NCI-H2029 (cell line): ENCODE measurements at places on chromosomes 2 and 18.
A peak's percentile ranks its signal among the peaks of the same experiment; 100 is the strongest.

- no peak for DNase-seq
Measured at GRCh38 chr2:232444409-232445148, 11.4 kb upstream of the ALPI start.

DNA sequence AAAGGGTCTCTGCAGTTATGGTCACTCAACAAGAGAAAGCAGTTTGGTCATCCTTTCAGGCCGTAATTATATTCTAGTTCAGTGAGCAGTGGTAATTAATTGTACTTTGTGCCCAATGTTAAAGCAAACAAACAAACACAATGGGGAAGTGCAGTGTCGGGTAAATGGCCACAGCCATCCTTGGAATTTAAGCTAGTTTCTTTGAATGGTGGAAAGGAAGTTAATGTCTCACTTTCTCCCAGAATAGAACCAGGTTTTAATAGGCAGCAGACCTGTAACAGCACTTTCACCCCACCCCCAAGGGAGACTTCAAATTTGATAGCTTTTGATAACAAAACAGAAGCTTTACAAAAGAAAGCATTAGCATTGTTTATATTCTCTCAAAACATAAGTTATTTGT is 20.0 kb upstream of the ITGAV start:
- no peak for DNase-seq

- no peak for DNase-seq
Measured at GRCh38 chr18:48408727-48409590, at the start of gene ZBTB7C. Gene ZBTB7C, minus strand, starts transcription at chr18:48409383.

DNA sequence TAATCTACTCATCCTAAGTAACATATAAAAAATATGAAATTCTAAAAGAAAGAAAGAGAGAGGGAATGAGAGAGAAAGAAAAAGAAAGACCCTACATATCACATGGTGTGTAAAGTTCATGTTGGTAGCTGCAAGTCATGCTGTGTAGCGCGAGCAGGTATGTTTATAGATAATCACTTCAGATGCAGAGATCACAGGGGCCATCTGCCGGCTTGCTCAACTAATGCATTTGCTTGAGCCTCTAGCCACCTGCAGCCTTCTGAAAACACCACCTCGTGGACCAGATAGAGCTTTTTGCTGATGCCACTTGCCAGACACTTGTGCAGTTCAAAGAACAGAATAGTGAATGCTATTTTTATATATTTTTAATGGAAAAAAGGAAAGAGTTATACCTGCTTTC is 37.6 kb downstream of the CDH7 start:
- no peak for DNase-seq

- DNase-seq, result no peak
Measured at GRCh38 chr2:29894822-29895614, 26.4 kb downstream of the ALK start.

GRCh38 chr2:158456309-158457066 is at the start of the genes CCDC148 and PKP4:
Gene CCDC148, minus strand, starts transcription at chr2:158456753. Its CDS starts 314 bp downstream, at chr2:158456439.
Gene PKP4, plus strand, starts transcription at chr2:158456952. Its CDS starts 76,233 bp downstream, at chr2:158533185.
- peak; percentile 95 for DNase-seq

GRCh38 chr2:45278365-45279078 is 269.3 kb upstream of the SIX2 start:
- DNase-seq, result peak; percentile 56

DNA sequence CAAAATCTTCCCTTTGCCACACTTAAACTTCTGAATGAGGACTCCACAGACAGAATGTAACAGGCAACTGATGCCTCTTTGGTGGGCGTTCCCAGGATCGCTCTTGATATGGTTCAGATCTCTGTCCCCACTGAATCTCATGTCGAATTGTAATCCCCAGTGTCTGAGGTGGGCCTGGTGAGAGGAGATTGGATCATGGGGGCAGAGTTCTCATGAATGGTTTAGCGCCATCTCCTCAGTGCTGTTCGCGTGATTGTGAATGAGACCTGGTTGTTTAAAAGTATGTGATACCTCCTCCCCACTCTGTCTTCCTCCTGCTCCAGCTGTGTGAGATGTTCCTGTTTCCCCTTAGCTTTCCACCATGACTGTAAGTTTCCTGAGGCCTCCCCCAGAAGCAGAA is 111.1 kb upstream of the SLC66A3 start:
- no peak for DNase-seq

DNA sequence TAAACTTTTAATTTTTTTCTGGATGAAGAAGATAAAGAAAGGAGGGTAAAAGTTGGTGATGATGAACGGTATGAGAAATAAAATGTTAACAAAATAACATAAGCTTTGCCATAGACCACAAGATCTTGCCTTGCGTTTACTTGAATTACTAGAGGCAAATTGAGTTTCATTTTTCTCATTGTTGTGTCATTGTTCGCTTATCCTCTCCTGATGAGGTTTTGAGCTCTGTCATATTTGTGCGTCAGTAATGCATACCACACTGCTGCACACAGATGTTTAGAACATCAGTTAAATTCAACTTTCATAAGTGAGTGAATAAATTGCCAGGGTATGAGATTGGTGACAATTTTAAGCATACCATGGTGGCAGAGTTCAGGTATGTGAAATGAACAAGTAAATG is 843.6 kb downstream of the SUCLG1 start:
- DNase-seq, result no peak

- no peak for DNase-seq
Measured at GRCh38 chr2:234912437-234912836, 39.4 kb upstream of the SH3BP4 start.

DNA sequence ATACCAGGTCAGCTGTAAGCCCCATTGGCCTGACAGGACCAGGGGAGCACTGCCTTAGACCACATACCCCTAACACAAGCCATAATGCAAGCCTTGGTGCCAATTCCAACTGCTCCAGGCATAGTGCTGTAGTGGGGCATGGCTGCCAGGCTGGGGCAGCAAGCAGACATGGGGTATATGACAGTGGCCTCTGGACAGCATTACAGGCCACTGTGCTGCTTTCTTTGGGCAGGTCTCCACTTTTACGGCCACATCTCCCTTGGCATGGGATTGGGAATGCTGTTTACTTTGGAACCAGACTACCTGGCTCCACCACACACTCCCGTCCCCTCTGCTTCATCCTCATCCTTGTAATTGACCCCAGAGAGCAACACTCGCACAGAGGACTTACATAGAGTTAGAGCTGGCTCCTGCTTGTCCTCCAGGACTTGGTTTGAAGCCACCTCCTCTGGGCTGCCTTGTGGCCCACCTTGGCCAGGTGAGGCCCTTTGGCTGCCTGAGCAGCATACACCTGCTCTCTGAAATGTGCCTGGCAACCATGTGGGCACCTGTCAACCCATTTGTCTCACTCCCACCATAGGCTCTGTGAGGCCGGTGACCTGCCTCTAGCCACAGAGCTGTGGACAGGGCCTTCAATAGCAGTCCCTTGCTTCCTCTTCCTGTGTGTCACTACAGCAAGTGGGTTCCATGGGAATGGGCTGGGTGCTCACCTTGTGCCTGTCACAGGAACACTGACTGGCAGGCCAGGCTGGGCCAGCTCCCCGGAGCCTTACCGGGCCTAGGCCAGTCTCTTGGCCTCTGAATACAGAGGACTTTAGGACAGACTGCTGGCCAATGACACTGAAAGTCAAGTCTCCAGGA is 262.6 kb upstream of the HS6ST1 start:
- no peak for DNase-seq

DNA sequence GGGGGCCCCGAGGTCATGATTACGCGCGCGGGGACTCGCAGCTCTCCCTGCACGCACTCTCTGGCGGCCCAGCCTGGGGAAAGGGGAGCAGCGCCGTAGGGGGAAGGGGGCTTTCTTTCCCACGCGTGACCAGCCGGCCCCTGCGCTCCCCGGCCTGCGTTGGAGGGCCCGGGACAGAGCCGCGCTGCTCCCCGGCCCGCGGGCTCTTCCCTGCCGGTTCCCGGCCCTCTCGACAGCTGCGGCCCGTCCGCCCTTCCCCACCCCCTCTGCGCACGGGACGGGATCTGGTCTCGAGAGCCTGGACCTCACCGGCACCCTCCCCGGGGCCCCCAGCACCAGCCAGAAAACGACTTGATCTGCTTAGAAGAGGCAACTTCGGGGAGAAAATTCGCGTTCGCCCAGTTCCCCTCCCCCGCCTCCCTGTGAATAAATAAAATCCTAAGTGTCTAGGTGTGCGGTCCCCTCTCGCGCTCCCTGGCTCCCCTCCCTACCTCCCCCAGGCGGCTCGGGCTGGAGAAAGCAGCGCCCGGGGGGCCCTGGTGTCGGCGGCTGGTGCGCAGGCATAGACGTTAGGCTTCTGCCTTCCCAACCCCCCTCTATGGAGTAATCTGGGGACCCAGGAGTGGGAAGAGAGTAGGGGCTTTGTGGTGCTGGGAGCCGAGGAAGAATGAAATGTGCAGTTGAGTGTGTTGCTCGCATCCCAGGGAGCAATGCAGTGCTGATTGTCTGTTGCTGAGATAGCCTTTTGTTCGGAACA is 803 bp upstream of the FIGN start:
- DNase-seq, result no peak

DNA sequence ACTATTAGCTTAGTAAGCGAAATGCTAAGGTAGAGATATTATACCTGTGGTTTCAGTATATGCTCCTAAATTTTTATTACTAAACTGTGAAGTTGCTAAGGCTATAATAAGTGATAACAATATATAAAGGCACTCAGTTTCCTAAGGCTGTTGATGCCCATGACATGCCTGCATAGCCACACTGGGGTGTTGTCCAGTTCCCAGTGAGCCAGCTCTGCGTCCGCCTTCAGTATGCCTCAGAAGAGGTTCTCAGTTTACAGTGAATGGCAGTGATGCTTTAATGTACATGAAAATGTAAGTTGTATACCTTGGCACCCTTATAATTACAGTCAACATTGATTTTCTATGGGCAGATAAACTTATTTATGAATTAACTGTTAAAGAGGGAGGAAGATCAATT is 7.2 kb downstream of the FHOD3 start:
- no peak for DNase-seq

DNA sequence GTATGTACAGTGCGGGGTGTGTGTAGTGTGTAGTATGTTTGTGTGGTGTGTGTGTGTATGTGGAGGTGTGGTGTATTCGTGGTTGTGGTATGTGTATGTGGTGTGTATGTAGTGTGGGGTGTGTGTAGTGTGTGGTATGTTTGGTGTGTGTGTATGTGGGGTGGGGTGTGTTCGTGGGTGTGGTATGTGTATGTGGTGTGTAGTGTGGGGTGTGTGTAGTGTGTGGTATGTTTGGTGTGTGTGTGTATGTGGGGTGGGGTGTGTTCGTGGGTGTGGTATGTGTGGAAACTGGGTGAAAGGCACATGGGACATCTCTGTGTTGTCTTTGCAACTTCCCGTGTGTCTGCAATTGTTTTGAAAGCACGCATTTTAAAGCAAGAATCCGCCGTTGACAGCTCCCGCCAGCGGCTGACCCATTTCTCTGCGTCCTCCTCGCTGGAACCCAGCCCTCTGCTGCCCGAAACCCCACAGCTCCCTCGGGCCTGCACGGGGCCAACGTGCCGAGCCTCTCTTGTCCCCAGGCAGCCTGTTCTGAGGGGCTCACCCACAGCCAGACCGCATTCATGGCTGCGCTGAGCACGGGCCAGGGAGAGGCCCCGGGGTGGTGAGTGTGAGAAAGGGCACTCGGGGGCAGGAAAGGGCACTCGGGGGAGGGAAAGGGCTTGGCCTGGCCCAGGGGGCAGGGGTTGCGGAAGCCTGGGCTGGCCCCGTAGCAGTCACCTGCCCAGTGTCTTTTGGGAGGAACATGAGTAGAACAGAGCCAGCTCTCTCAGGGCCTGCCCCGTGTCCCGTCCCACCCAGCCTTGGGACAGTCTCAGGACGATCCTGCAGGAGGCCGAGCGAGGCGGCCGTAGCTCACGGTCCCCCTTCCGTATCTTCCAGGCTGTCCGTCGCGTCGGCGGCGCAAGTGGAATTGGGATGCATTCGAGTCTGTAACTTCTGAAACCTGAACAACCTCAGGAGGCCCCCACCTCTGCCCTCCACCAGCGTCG is 61.4 kb downstream of the TWIST2 start:
- no peak for DNase-seq

- no peak for DNase-seq
Measured at GRCh38 chr2:147425437-147426029, 419.3 kb upstream of the ACVR2A start.

GRCh38 chr18:79850731-79851130 is 53.0 kb downstream of the KCNG2 start:
- no peak for DNase-seq

DNA sequence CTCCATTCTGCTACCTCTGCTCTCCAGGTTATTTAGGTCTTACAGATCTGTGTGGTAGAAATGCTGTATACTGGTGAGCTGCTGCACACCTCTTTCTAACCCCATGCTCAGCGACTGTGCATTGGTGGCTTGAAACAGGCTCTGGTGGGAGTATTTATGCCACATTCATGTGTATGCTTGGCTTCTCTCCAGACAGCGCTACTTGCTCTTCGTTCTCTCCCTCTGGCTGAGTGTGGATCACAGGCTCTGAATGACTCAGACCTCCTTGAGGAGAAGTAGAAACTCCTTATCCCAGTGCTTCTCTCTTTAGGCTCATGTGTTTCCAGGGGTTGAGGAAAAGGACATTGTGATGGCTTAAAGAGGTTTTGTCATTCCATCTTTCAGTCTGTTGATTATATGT is 54.9 kb downstream of the FHOD3 start:
- no peak for DNase-seq

DNA sequence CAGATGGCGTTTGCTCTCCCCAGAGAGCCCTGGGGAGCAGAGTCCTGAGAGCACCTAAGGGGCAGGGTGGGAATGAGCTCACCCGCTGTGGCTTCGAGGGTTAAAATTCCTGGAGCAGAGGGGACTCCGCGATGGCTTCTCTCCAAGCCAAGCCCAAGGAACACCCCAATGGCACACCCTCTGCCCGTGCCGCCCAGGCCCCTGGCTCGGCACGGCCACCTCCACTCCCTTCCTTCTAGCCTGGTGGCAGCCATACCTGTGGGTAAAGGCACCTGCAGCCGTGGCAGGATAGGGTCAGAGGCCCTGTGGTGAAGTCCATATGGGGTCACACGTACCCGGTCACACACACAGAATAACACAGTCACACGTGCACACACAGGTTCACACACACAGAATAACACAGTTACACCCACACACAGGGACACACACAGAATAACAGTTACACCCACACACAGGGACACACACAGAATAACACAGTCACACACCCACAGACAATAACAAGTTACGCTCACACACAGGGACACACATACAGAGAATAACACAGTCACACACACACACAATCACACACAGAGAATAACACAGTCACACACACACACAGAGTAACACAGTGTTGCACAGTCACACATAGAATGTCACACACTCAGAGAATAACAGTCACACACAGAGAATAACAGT is 50.5 kb downstream of the RAMP1 start:
- no peak for DNase-seq

GRCh38 chr2:167332358-167332757 is 444.1 kb downstream of the XIRP2 start:
- no peak for DNase-seq
